ENCODE measurements at places on chromosomes 2 and 18.

DNA sequence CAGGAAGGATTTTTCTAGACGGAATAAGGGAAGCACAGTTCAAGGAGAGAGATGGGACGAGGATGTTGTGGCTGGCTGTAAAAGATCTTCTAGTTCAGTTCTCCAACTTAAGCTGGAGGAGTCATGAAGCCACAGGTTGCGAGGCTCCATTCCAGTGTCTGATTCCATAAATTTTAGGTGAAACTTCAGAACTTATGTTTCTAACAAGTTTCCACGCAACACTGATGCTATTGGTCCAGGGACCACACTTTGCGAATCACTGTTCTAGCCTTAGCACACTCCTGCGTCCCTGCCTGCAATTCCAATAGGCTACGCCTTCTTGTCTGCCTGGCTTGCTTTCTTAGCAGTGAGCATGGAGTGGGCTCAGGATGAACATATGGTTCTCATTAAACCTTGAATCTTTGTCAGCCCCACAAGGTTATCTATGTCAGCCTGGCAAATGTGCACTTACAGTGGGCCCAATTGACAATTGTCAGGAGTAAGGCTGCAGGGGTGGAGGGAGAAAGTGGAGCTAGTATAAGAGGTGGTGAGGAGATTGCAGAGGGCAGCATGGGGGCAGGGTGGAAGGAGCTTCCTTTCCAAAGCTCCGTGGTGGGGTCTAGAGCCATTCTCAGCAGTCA is 438.1 kb upstream of the ST6GAL2 start:
- no peak for DNase-seq

- DNase-seq = no peak
Measured at GRCh38 chr2:216620786-216621185, 12.4 kb upstream of the IGFBP2 start.

DNA sequence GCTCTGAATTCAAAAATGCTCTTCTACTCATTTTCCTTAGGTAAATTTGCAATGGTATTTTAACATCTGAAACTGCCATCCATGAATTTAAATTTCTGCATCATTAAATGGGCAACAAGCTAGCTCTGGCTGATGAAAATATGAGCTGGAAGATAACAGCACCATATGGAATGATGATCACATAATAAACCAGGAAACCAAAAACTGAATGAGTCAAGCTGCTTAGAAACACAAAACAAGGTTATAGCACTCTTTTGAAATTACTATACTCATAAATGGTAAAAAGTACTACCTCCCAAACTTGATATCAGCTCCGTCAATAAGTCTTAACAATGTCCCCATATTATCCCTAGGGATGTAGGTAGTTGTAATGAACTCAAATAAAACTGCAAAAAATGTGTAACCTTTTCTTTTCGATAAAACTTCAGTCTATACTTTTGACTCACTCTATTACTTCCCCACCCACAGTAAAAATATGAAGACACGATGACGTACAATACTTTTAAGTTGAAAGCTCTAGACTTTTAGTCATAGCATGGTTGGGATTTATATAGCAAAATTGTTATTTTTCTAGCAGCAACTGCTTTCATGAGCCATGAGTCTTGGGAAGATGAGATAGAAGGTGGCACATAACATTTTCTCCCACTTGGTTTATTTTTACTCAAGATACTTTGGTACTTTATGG is 396.7 kb downstream of the CDH2 start:
- no peak for DNase-seq

DNA sequence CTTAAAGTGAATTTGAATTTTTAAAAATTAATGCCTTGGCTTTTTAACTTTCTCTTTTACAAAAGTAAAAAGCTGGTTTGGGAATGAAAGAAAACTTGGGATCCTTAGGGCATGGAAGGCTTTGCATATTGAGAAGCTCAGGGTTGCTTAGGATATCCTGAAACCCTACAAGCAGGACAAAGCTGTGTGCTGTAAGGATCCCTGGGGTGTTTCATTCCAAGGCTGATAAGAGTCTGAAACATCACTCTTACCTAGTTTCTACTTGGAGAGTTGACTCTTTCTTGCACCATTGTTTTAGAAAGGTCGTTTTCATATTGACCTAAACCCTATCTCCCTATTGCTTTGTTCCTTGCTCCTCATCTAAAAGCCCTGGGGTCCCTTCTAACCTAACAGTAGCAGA is 325.9 kb upstream of the NT5C1B start:
- no peak for DNase-seq

DNA sequence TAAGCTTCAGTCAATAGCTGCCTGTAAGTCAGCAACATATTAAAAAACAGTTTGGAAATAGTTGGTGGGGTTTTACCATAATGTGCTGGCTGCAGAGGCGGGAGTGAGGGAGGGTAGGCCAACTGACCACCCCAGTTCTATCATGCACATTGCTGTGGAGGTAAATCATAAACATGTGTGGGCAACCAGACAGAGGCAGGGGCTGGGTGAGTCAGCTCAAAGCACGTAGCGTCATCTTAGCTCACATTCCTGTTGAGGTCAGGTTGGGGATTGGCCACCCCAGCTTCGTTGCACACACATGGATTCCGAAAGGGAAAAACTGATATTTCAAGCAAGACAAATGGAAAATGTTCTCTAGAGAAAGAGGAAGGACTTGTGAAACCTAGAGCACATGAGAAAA is 19.5 kb downstream of the GPR45 start:
- DNase-seq = no peak

DNA sequence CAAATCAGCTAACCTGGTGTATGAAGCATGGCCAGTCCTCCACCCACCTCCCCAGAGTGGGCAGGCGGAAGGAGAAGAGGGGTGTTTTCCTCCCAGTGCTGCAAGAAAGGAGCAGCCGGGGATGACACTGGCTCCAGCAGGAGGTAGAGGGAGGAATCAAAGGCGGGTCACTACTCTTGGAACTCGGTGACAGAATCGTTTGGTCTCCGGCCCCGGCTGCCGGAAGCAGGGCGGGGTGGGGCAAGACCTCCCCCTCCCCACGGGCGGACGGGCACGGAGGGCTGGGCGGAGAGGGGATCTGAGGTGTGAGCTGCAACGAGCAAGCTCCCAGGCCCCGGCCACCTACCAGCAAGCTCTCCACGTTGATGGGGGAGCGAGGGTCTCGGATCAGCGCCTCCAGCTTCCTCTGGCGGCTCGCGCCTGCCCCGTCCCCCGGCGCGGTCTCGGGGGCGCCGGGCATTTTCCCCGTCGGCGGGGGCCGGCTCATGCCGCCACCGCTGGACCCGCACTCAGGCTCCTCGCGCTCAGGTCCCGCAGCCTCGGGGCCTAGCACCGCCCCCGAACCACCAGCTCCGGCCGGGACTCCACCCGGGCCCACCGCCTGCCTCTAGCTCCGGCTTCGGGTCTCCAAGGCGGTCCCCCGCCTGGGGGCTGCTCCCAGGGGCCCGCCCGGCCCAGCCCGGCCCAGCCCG is 640 bp downstream of the ROCK2 start:
- peak; percentile 29 for DNase-seq

DNA sequence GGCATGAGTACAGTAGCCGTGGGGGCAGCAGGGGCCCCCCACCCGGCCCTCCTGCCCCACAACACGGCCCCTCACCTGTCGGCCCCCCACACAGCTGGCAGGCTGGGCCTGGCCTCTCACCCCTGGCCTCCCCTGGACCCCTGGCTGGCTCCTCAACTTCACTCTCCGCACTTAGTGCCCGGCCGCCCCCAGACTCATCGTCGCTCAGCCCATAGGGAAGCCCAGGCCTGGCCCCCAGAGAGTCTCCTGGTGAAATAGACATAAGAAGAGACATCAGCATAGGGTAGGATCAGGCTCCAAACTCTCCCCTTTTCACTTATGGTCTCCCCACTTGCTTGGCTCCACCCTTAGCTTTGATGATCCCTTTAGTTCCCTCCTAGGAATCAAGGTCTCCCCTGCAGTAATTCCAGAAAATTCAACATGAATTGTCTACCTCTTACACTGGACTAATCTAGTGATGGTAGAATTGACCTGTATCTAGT is 1.7 kb downstream of the ZNF513 start:
- no peak for DNase-seq

DNA sequence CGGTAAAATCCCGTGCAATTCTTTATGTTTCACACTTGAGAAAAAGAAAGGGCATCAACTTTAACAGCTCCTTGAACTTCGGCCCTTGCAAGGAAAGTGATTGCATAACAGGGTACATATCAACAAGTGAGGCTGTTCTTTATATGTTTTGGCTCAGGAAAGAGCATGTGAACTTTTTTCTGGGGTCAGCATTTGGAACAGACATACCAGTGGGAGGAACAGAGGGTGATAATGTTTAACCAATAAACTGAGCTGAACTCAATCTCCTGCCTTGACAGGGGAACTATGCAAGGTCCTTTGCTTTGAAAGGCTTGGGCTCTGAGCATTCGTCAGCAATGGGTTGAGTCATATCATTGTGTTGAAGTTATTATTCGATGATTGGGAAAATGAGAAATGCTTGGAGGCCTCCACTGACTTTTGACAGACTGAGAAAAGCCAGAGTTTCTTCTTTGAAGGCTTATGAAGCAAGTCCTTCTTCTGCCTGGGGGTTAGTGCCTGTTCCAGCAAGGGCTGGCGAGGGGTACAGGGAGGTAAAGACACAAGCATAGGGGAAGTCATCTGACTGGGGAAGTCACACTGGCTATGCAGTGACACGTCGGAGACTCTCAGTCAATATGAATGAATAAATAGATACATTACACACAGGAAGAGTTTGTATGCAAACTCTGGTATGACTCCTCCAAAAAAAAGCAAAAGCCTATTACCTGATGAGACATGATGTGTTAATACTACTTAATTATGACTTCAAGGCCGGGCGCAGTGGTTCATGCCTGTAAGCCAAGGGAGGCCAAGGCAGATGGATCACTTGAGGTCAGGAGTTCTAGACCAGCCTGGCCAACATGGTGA is 57.2 kb downstream of the CYB5A start:
- no peak for DNase-seq

- DNase-seq = no peak
Measured at GRCh38 chr2:212708355-212708754, 169.8 kb upstream of the ERBB4 start.

- no peak for DNase-seq
Measured at GRCh38 chr2:213187833-213188532, 36.6 kb upstream of the IKZF2 start.

GRCh38 chr2:137706786-137707613 is 257.3 kb upstream of the HNMT start:
- no peak for DNase-seq

DNA sequence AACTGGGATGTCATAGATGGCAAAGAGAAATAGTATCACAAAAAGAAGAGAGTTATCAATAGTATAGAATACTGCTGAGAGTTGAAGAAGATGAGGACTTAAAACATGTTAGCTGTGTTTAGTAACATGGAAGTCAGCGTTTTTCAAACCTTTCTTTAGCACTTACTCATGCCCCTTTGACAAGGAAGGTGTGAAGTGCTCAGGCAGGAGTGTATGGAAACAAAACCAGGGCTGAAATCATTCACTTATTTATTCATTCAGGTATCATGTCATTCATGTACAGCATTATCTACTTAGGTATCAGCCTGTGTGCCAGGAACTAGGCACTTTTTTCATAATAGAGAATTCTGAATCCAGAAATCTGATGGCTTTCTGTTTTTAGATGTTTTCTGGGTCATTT is 27.2 kb downstream of the CD28 start:
- no peak for DNase-seq

- DNase-seq = no peak
Measured at GRCh38 chr2:102271844-102272243, 39.5 kb upstream of the IL1RL1 start.

DNA sequence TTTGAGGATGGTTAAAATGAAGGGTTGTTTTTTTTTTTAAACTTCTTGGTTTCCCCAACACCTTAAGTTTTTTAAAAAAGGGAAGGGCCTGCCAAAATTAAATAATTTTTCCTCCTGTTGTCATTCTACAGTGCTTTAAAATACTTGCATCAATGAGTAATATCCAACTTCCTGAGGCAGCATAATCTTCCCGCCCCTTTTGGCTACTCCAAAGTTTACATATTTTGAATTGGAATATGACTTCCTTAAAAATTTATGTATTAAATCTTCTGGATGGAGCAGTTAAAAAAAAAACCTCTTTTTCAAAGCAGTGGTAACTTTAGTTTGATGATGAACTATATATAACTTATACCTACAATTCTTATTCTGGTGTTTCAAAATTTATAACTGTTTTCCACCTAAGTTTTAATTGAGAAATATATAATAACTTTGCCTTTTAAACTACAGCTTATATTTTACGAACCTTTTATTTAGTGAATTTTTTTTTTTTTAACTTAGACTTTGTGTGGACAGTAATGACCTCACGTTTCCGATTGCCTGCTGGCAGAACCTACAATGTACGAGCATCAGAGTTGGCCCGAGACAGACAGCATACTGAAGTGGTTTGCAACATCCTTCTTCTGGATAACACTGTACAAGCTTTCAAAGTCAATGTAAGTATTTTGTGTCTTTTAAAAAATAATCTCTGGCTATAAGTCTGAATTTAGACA is 49.8 kb downstream of the PTPN4 start:
- DNase-seq = peak; percentile 64

DNA sequence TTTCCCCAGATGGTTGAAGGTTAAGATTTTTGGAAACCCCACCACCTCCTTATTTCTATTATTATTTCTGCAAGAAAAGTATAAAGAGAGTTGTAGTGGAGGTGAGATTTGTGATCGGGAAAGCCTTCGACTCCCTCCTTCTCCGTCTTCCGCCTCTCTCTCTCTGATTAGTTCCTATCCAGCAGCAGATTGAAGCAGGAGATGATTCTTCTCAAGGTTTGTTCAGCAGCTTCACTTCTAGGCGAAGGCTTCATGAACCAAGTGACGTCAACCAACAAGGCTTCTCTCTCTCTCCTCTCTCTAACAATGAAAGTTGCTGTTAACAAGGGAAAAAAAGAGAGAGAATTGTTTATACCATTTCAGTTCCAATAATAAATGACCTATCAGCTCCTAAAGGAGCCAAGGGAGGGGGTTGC is at the start of gene BAZ2B:
Gene BAZ2B, minus strand, starts transcription at position 263 of the 416 bp plus-strand sequence. CDS start 137,829 bp downstream, outside the sequence.
- peak; percentile 62 for DNase-seq

DNA sequence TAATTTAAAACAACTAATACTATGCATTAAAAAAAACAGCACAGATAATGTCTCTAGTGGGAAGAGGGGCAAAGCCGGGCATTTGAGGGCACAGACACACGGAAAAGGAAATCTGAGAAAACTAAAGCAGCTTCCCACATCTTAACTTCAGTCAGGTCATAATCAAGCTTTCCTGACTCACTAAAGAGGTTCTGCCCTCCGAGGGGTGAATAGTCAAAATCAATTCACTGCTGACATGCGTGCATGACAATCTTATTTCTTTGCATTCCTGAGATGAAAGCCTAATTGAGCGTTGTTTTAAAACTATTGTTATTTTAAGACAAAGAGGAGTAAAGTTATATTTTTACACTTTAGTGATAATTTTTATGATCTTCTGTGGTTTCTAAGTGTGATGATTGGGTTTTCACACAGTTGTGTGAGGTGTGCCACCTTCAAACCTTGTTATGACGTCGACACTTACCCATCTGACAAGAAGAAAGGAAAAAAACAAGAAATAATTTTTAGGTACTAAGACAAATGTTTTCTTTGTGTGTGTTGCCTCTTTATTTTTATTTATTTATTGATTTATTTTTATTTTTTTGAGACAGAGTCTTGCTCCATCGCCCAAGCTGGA is 90.9 kb downstream of the GATA6 start:
- DNase-seq = no peak

- DNase-seq = no peak
Measured at GRCh38 chr18:2956056-2956455, 56.9 kb downstream of the LPIN2 start.

- no peak for DNase-seq
Measured at GRCh38 chr2:38074058-38074763, 1.7 kb downstream of the CYP1B1 start.
